ENCODE measurements at places on chromosomes 5 and 9.

DNA sequence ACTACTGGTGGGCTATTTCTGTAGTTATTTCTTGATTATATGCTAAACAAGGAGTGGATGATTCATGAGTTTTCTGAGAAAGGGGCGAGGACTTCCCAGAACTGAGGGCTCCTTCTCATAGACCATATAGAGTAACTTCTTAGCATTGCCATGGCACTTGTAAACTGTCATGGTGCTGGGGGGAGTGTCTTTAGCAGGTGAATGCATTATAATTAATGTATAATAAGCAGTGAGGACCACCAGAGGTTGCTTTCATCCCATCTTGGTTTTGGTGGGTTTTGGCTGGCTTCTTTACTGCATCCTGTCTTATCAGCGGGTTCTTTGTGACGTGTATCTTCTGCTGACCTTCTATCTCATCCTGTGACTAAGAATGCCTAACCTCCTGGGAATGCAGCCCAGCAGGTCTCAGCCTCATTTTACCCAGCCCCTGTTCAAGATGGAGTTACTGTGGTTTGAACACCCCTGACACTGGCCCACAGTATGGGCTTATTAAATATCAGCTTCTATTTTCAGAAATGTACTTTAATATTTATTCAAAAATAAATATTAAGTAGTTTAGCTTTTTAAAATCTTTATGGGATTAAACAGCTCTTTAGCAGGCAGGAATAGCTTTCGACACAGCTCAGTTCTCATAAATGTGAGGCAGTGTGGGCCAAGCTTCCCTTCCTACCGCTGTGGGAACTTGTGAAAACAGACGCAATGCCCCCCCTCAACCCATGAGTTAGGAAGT is 44.4 kb downstream of the GALNT12 start:
- no peak for DNase-seq

DNA sequence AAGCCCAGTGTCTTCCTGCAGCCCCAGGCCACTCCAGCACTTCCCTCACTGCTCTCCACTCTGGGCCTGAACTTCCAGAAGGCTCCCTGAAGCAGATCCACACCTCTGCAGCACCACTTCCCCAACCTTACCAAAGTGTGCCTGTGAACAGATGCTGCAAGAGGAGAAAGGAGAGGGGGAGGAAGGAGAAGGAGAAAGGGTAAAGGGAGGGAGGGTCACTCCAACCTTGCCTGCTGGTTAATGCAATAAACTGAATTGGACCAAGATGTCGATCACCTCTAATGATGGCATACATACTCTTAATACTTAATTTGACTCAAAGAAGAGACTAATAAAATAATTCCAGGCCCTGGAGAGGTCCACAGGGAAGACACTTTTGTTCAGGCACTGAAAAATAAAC is 77.2 kb upstream of the RAI14 start:
- no peak for DNase-seq

GRCh38 chr9:112403614-112404201 is 23.8 kb downstream of the HSDL2 start:
- DNase-seq: no peak

DNA sequence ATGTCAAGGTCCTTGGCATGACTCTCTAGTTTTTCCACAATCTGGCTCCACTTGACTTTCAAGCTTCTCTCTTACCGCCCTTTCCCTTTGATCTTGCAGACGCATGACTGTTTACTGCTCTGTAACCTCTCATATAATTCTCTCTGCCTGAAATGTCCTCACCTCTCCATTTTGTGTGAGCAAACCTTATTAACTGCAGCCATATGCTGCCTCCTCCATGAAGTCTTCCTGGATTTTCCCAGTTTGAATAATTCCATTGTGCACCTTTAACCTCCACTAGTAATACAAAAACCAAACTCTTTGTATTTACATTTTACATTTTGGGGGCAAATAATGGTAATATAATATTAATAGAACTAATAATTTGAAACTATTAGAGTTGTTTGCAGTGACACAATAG is 9.5 kb upstream of the C9orf72 start:
- no peak for DNase-seq

DNA sequence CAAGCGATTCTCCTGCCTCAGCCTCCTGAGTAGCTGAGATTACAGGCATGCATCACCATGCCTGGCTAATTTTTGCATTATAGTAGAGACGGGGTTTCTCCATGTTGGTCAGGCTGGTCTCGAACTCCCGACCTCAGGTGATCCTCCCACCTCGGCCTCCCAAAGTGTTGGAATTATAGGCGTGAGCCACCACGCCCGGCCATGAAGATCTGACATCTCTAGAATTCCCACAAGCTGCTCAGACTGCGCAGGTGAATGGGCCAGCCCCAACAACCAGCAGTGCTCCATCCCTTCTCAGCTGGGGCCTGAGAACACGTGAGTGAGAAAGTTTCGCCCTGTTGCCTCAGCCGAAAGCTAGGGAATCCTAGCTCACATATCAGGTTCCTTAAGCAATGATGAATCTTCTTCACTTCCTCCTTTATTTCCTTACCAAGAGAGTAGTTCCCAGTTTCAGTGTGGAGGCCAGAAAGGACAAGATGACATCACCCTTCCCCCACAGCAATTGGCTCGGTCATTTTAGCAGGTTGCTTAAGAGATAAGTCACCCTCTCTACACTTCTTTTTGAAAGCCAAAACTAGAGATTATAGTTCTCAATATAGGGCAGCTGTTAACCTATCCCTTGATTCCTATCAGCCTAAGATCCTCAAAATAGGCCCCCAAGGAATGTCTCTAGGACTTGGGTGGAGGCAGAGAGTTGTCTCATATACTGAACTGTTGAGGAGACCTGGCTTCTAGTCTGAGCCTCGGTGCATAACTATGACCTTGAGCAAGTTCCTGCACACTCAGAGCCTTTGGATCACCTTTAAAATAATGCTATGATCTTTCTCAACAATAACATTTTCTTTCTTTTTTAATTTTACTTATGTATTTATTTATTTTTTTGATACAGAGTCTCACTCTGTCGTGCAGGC is 23.9 kb upstream of the PPP2CA start:
- DNase-seq: no peak

GRCh38 chr5:103101079-103101750 is 18.7 kb downstream of the GIN1 start:
- DNase-seq: no peak

DNA sequence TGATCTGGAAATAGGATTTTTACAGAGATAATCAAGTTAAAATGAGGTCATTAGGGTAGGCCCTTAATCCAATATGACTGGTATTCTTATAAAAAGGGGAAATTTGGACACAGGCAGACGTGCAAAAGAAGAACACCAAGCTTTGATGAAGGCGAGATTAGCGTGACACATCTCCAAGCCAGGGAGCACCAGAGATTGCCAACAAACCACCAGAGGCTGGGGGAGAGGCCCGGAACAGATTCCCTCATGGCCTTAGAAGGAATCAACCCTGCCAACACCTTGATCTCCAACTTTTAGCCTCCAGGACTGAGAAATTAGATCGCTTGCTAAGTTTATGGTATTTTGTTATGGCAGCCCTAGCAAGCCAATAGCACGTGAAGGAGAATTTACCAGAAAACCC is 10.8 kb upstream of the ARSI start:
- no peak for DNase-seq

DNA sequence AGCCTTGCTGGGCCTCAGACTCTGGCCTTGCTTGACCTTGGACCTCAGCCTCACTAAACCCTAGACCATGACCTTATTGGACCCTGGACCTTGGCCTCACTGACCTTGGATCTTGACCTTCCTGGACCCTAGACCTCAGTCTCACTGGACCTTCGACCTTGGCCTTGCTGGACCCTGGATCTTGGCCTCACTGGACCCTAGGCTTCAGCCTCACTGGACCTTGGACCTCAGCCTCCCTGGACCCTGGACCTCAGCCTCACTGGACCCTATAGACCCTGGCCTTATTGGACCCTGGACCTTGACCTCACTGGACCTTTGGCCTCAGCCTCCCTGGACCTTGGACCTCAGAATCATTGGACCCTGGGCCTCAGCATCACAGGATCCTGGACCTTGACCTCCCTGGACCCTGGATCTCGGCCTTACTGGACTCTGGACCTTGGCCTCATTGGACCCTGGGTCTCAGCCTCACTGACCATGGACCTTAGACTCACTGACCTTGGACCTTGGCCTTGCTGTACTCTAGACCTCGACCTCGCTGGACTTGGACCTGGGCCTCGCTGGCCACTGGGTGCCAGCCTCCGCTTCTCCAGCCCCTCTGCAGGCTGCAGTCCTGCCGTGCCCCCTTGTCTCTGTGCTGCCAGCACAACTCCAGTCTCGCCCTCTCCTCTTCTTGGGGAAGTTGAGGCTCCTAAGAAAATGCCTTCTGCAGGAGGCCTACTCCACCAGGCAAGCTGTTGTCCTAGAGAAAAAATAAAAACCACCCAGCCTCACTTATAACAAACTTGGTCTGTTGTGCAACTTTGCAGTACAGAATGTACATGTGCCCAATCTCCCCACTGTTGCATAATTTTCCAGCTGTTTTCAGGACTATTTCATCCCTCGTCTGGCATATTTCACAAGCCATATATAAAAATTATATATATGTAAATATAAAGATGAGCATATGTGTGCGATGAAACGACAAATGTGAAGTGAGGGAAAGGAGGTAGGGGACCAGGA is 11.0 kb upstream of the ADAMTS2 start:
- no peak for DNase-seq

- no peak for DNase-seq
Observed at GRCh38 chr5:102762562-102763227, 7.6 kb downstream of the PAM start.

DNA sequence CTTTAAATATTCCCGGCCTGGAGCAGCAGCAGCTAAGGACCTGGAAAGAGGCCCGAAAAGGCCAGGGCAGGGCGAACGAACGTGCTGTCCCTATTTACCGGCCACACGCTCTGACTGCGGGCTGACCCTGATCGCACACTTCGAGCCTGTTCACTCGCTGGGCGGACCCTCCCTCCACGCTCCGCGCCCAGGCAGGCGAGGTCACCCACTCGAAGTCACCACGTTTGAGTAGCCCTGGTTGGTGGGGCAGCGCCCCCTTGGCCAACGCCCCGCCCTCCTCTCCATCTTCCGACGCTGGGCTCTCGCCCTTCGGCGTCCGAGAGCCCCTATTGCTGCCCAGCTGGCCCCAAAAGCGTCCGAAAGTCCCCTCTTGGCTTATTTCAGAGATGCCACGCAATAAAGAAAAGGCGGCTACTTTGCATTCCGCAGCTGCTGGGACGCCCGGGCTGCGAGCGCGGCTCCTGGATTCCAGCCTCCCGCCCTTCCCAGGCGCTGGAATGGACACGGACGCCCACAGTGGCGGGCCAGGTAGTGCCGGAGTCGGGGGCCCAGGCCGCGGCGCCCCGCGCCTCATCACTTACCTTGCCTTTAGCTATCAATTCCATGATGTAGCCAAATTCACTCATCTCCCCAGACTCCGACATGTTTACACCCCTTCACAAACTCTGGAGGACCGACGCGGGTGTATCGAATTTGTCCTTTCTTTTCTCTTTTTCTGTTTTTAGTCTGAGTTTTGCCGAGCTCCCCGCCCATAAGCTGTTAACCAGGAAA is 9.9 kb upstream of the TRIM36 start:
- DNase-seq: no peak

DNA sequence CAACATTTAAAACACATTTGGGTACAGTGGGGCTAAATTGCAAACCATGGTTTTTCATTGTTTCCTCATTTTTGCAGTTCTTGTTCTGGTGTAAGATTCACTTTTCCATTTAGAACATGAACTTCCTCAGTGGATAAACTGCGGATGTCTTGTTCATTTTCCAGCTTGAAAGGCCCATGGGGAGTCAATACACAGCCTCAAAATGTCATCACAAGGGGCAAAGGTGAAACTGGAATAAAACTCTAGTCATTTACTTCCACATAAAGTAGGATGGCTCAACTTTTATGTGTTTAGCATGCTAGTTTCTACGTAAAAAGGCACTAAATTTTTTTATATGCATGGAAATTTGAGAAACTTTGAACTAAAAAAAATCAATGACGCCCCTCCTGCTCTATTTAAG is 718.8 kb downstream of the TLR4 start:
- DNase-seq: no peak

DNA sequence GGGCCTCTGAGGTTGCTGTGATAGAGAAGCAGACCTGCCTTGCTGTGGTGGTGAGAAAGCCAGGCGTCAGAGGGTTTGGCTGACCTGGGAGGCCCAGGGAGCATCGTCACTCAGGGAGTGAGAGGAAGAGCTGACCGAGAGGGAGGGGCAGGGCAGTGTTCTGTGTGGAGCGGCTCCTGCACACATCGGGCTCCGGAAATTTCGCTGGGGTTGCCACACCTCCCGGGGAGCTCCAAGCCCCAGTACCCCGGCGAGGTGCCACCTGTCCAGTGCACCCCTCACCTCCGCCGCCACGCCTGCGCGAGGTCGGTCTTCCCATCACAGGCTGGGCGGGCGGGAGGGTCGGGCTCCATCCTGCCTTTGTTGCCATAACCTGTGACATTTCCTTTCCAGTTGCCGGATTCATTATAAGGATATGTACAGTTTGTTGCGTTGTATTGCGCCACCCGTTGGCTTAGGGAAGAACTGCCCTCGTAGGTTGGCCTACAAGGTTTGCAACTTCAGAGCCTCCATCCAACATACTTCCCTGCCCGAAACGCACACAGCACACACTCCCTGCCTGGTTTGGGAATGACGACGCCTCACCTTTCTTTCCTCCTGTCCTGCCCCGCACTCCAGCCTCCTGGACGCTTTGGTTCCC is 223.2 kb downstream of the CACNA1B start:
- DNase-seq: no peak

DNA sequence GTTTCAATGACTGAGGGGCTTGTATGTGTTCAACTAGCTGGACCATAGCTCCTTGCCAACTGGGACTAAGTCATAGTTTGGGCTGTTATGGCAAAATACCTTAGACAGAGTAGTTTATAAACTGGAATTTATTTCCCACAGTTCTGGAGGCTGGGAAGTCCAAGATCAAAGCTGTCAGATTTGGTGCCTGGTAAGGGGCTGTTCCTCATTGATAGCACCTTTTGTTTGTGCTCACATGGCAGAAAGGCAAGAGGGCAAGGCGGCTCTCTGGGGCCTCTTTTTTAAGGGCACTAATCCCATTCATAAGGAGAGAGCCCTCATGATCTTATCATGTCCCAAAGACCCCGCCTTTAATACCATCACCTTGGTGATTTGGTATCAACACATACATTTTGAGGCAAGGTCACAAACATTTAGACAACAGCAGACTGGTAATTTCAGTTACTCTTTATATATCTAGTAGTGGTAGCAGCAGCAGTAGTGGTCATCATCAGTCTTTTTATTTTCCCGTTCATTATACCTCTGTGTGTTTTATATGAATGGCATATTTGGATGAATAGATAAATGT is 477.0 kb downstream of the CCDC171 start:
- no peak for DNase-seq

DNA sequence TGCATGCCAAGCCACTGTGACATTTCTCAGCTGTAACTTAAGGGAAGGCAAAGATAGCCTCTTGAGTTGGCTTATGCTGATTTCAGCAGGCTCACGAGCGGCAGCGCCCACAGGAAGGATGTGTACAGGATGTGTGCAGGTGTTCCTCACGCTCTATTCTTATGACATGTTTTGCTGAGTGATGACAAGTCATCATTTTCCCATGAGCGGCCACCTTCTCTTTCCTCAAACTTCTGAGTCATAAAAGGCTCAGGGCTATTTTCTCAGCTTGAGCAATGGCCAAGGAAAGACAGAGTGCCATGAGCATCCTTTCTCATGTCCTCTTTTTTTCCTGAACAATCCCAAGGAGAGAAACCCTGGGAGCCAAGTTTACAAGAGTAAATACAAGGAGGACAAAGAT is 365.9 kb downstream of the PLK2 start:
- no peak for DNase-seq

Data from T-helper 9 cell (primary cell).